ENCODE measurements at places on chromosomes 11 and 22.

- DNase-seq = no peak
Measured at GRCh38 chr22:29268511-29269229, 602 bp downstream of the EWSR1 start.

GRCh38 chr11:34323601-34324000, 34.2 kb downstream of the ABTB2 start:
- DNase-seq = no peak

GRCh38 chr11:1706634-1707400, 9.8 kb downstream of the KRTAP5-6 start:
- no peak for DNase-seq

- DNase-seq = no peak
Measured at GRCh38 chr22:23673826-23674690, 16.8 kb upstream of the RGL4 start.

GRCh38 chr22:22925805-22926369, 38.3 kb downstream of the IGLL5 start:
- DNase-seq = no peak

DNA sequence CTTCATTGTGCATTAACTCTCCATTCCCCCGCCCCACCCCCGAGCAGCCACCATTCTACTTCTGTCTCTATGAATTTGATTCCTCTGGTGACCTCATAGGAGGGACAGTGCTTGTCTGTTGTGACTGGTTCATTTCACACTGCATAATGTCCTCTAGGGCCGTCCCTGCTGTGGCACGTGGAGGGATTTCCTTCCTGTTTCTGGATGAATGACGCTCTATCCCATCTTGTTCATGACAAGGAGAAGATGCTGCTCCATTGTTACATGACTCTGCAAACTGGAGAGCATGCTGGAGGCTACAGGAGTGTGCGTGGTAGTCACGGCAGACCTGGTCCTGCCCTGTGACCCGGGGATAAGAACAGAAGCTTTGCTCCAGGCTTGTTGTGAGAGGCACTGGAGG, 61.3 kb downstream of the RTL6 start:
- no peak for DNase-seq

- DNase-seq = no peak
Measured at GRCh38 chr11:124971810-124972209, 17.8 kb downstream of the CCDC15 start.

GRCh38 chr11:28447226-28447625, 339.0 kb downstream of the METTL15 start:
- no peak for DNase-seq

GRCh38 chr11:117883063-117883462, 6.6 kb upstream of the FXYD6 start:
- no peak for DNase-seq

DNA sequence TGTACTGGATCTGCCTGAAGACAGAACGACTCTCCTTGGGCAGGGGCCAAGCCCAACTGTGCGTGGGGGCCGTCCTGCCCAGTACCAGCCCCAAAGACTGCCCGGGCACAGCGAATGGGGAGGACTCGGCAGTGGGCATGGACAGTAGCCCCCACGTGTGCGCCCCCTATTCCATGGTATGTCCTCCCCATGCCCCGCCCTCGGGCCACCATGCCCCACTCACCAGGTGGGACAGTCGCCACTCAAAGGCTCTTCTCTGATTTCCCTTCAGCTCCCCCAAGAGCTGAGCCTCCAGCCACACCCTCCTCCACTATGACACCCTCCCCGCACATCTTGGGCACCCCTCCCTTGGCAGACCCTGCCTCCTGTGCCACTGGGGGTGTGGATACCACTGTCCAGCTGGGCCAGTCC, 43.5 kb downstream of the GNB1L start:
- no peak for DNase-seq

DNA sequence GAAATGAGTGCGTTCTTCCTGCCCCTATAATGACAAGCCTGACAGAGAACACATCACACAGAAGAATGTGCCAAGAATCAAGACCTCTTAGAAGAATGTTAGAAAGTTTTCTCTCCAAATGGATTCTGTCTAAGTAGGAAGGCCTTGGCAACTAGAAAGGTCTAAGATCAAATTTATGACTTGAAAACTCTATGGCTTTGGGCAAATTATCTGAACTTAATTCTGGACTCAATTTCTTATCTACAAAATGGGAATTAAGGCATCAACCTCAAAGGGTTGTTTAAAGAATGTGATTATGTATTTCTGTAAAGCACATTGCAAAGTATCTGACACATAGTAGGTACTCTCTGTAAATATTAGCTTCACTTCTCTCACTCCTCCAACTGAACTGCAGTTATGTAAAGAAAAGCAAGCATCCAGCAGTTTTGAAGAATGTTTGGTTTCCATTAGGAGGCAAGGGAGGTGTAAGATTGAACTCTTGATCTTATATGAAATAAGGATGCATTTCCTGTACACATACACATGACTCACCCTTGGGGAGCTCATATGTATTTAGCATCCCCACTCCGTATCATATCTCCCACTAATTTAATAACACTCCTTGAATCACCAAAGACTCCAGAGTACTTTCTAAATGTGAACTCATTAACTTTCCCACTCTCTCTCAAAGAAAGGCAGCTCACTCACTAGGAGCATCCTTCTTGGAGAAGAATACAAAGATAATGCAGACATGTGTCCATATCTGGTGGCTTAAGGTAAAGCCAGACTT, 77.6 kb downstream of the ETS1 start:
- DNase-seq = no peak

GRCh38 chr11:12404436-12404835, 27.1 kb downstream of the PARVA start:
- DNase-seq = no peak

- DNase-seq = no peak
Measured at GRCh38 chr11:46238078-46238966, 39.1 kb upstream of the CREB3L1 start.

GRCh38 chr22:23414727-23415489, 165.2 kb downstream of the IGLL1 start:
- DNase-seq = no peak

GRCh38 chr11:90803366-90803765, 580.5 kb upstream of the CHORDC1 start:
- no peak for DNase-seq

GRCh38 chr11:134330611-134331353, 1.0 kb upstream of the GLB1L2 start:
- no peak for DNase-seq

DNA sequence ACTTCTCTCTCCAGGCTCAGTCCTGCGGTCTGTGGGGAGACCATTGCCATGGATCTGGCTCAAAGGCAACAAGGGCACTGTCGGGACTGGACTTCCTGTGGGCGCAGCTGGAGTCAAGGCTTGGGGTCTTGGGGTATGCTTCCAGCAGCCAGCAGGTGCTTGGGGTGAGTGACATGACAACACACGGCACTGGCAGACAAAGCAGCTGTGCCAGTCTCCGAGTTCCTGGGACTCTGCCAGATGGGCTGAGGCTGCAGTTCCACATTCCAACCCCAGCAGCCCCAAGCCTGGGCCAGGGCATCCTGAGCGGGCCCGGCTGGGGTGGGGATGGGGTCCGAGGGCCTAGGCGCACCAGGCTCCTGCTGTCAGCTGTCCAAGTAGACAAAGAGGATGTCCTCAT, 12.3 kb downstream of the GUCD1 start:
- no peak for DNase-seq

DNA sequence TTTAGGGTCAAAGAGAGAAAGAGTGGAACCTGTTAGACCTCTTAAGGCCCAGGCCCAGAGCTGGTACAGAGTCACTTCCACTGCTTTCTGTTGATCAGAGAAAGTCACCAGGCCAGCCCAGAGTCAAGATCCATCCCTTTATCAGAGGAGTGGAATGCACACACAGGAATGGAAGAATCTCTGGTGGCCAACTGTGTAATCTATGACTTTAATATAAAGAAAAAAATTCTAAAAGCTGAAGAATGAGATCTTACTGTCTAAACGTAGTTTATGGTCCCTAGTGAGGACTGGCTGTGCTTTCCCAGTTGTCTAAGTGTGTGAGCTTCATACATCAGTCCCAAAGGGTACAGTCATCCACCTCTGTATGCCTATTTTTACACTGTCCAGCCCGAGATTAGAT, 51.0 kb downstream of the PPFIBP2 start:
- DNase-seq = no peak

GRCh38 chr11:6586434-6587359, 16.7 kb downstream of the RRP8 start:
- DNase-seq = no peak

DNA sequence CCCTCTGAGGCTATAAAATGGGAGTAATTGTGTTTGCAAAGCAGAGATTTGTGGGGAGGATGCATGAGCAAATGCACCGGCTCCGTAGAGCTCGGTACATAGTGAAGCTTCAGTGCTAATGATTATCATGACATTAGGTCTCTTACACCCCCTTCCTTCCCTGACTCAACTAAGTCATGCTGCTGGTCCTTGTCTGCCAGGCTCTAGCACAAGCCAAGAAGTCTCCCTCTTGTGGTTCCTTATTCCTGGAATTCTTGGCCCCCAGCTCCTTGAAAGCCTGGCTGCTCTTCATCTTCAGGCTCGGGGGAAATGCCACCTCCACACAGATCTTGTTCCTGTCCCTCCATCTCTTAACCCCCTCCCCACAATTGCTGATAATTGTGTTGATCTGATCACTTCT, 45.7 kb upstream of the SYT13 start:
- DNase-seq = no peak
